ENCODE measurements at places on chromosomes 2 and 18.

DNA sequence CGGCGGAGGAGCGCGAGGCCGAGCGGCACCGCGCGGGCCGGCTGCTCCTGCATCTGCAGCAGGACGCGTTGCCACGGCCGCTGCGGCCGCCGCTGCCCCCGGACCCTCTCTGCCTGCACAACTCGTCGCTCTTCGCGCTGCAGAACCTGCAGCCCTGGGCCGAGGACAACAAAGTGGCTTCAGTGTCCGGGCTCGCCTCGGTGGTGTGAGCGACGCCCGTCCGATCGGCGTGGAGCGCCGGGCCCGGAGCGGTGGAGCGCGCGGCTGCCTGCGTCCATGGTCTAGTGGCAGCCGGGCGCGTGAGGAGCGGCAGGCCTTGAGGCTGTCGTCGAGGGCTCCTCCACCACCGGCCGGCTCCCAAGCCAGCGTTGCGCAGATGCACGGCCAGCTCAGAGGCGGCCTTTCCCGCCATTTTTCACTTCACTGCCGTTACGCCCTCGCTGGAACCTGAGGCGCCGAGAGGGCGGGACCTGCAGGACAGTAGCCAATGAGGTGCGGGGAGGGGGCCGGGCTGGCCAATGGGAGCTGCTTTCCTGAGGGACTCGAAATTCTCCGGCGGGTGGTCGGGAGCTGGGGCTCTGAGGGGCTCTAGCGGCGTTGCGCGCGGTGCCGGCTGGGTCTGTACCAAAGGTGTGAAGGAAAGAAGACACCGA is 1.9 kb downstream of the TLX2 start:
- no peak for DNase-seq

GRCh38 chr2:13543550-13543949 is 826.8 kb downstream of the TRIB2 start:
- DNase-seq = no peak

DNA sequence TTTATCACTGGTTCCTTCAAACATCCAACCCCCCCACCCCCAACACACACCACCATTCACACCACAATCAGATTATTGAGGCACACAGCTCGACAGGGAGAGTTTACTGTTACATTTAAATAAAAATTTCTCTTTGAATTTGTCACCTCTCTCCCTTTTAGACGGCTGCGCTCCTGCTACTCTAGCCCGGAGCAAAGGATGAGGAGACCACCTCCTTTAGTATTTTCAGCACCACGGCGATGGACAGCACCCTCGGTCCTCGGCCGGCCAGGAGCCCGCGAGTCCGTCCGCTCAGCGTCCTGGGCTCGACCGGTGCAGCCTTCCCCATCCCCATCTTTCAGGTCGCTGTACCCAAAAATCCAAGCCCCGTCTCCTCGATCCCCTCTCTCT is 892 bp downstream of the CELF4 start:
- DNase-seq = no peak

- no peak for DNase-seq
Measured at GRCh38 chr2:70939839-70940580, 4.3 kb downstream of the ATP6V1B1 start.

GRCh38 chr18:49698525-49699025 is 114.8 kb downstream of the ACAA2 start:
- no peak for DNase-seq

DNA sequence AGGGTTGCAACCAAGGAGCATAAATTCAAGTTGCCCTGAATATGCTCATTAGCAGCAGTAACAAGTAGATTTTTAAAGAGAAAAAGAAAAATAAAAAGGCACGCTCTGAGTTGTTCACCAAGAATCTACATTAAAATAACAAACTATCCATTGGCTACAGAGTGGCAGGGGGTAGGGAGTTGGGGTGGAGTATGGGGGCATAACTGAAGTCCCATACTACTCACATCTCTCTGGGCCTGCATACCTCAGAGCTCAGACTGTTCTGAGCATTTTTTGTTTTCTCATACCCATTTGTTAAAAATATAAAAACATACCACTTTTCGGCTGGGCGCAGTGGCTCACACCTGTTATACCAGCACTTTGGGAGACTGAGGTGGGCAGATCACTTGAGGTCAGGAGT is 31.4 kb downstream of the ORC4 start:
- DNase-seq = no peak

- DNase-seq = no peak
Measured at GRCh38 chr2:106546391-106546990, 59.3 kb downstream of the CD8B2 start.

DNA sequence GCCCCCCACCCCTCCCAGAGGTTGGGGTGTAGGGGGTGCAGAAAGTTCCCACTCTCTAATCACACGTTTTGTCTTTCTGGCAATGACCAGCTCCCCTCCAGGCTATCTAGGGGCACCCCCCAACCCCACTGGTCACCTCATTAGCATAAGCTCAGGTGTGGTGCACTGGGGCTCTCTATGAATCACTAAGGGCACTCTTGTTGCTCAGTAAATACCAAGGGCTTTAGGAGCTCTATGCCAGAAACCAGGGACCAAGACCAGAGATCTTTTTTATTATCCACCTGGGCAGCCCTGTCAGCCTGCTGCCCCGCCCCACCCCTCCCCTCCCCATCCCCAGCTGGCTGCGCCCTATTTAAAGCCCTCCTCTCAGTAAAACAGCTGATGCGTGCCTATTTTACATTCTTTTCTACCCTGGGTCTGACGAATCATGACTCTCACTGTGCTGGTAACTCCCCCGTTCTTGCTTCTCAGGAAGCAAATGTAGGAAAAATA is 24.3 kb downstream of the NCK2 start:
- DNase-seq = no peak

GRCh38 chr2:19244460-19245363 is 113.7 kb downstream of the OSR1 start:
- no peak for DNase-seq

- no peak for DNase-seq
Measured at GRCh38 chr18:9792565-9793245, 84.6 kb downstream of the RAB31 start.

GRCh38 chr2:172329774-172330671 is 97.4 kb upstream of the ITGA6 start:
- DNase-seq = peak; percentile 27

DNA sequence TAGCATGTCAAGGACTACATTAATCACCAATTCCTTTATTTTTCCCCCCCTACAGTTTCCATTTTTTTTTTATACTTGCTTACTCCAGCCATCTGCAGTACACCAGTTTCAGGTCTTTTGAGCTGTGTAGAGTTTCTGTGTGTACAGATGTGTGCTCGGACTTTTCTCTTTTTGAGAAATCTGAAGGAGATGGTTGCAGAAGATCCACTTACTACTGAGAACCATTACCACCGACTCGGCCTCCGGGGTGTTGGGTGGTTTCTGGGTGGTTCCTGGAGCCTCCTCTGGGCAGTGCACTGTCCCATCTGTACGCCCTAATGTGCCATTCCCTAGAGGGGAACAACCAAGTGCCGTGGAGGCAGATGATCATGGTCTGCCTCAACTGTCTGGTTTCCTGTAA is 15.4 kb upstream of the LYPD6B start:
- DNase-seq = no peak

GRCh38 chr2:106843910-106844250 is 42.1 kb downstream of the ST6GAL2 start:
- no peak for DNase-seq

- peak; percentile 14 for DNase-seq
Measured at GRCh38 chr18:75070625-75071483, 138.1 kb downstream of the PTGR3 start.

GRCh38 chr18:6781142-6781714 is 51.7 kb downstream of the ARHGAP28 start:
- DNase-seq = no peak

GRCh38 chr2:199278099-199278498 is 179.6 kb downstream of the SATB2 start:
- DNase-seq = no peak

DNA sequence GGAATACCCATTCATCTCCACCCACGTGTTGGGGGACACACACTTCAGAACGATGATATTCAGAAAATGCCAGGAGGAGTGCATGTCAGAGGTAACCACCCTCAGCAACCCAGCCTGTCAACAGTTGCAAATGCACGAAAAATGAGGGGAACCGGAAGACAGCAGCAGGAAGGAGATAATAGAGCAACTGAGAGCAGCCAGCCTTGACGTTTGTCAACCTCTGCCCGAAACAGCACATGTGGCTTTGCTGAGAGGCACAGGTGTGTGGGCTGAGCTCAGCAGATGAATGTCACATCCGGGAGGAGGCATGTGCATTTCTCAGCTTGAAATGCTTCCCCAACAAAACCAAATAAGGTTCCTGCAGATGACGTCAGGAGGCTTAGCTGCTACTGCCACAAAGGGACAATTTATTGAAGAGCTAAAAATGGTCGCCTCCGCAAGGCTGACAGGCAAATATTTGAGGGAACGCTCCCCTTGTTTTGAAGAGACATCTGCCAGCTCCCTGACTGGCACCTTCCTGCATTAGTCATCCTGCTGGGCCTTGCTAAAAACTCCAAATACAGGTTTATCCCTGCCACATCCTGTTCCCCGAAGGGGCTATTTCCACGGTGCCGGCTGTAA is 419.0 kb downstream of the NBAS start:
- no peak for DNase-seq

DNA sequence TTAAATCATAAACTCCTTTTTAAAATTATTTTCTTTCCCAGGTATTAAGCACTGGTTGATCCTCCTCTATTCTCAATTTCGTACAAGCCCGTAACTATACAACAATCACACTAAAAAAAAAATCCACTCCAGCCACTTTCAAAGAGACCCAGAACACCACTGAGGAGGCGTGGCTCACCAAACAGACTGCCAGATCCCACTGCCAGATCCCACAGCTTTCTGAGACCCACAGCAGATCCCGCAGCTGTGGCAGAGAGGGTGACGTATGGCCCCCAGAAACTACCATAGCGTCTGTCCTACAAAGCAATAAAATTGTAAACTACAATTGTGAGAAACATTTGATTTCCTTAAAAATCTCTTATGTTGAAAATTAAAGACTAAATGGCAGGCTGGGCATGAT is 230.7 kb upstream of the PXDN start:
- no peak for DNase-seq

GRCh38 chr2:152483276-152484063 is 148.5 kb downstream of the FMNL2 start:
- DNase-seq = no peak

DNA sequence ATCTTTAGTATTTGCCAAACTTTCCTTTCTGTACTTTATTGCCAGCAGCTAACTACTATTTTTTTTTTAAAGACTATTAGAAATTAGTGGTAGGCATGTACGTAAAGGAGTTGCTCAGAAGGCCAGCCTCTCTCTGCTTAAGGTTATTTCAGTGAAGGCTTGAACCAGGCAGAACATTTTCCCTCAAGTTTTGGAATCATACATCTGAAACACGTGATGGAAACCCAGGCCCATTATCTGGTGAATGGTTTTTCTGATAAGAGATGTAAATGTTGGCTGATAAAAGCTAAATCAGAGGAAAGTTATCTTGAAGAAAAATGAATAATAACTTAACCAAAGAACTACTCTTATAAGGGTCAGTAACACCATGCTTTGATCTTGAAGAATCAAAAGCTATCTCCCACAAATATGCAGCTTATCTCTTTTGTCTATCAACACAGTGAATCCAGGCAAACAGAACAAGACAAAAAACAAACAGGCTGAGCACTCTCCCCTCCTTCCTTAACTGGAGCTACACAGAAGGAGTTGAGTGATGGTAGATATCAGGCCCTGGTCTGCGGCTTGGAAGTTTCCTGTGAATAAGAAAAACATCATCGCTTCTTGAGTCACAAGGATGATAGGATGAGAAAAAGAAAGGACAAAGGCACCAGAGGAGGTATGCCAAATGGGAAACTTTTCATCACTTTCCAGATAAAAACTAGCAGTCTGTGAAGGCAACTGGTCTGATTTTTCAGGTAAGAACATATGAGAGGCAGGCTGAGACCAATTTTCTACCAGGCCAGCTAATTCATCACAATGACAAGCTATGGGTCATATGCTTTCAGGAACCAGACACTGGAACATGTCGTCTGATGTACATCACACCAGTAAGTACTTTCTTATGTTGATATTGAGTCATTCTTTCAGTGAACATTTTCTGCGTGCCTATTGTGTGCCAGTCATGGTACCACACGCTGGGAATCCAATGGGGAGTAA is 88.4 kb upstream of the STK17B start:
- peak; percentile 50 for DNase-seq

DNA sequence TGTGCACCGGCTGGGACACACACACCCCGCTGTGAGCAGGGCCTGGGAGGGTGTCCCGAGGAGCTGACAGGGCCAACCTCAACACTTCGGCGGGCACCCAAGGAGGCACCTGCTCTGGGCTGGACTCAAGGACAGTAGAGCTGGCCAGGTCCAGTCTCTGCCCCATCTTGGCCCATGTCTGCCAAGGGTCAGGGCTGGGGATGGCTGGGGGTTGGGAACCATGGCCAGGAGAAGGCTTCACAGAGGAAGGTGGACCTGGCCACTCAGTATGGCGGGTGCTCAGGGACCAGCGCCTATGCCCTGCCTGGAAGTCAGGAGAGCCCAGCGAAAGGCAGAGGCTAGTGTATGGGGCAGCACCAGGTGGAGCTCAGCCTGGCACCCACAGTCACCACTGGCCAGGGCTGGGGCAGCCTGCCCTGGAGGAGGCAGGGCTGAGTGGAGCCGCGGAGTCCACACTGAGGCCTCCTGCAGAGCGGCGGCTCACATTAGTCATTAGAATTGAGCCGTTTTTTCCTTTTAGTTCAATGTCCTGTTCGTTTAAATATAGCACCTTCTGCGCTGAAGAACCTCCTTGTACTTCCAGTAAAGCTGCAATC is 4.2 kb downstream of the ERFE start:
- no peak for DNase-seq

DNA sequence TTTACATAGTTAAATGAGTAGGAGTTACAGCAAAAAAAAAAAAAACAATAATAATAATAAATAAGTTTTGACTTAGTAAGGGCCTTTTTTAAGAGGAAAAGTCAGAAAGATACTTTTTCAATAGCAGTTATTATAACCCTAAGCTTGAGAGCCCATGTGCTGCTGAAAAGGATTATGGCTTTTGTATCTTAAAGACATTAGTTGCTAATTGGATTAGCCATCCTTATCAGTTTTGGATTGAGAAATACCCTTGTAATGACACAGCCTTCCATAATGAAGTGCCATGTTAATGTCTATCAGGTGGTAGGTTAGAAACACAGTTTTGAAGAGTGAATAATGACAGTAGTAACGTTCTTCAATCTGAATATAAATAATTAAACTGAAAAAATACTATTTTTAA is 554.0 kb downstream of the RIT2 start:
- DNase-seq = no peak

- DNase-seq = no peak
Measured at GRCh38 chr18:32909798-32910561, 137.2 kb upstream of the KLHL14 start.

DNA sequence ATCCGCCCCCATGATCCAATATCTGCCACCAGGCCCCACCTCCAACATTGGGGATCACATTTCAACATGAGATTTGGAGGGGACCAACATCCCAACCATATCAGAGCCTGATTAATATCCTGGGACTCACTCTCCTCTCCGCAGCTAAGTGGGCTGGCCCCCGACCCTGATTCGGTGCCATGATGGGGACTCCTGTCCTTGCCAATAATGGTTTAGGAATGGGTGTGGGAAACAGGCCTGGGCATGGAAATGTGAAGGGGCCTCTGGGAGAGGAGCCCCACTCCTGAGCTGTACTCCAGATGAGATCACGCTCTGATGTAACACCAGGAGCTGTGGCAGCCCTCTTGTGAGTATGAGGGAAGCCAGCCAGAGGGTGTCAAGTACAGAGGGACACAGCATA is 77.3 kb upstream of the SMAD7 start:
- DNase-seq = no peak

- peak; percentile 43 for DNase-seq
Measured at GRCh38 chr2:162317861-162318327, 590 bp downstream of the IFIH1 start.

GRCh38 chr2:48265169-48266030 is 264.6 kb upstream of the STON1 start:
- DNase-seq = no peak
